Fibroblast of skin of abdomen (primary cell): ENCODE measurements at places on chromosomes 5 and 9.

- no peak for DNase-seq
Observed at GRCh38 chr5:148384380-148384737, 601 bp downstream of the FBXO38 start.

- DNase-seq: no peak
Observed at GRCh38 chr5:86360801-86361200, 256.9 kb upstream of the COX7C start.

DNA sequence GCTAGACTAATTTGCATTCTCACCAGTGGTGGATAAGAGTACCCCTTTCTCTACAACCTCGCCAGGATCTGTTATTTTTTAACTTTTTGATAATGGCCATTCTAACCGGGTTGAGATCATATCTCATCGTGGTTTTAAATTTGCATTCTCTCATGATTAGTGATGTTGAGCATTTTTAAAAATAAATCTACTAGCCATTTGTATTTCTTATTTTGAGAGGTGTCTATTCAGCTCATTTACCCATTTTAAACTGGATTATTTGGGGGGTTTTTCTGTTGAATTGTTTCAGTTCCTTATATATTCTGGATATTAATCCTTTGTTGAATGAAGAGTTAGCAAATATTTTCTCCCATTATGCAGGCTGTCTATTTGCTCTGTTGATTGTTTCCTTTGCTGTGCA lies 139.6 kb downstream of the ARSB start:
- DNase-seq: no peak

DNA sequence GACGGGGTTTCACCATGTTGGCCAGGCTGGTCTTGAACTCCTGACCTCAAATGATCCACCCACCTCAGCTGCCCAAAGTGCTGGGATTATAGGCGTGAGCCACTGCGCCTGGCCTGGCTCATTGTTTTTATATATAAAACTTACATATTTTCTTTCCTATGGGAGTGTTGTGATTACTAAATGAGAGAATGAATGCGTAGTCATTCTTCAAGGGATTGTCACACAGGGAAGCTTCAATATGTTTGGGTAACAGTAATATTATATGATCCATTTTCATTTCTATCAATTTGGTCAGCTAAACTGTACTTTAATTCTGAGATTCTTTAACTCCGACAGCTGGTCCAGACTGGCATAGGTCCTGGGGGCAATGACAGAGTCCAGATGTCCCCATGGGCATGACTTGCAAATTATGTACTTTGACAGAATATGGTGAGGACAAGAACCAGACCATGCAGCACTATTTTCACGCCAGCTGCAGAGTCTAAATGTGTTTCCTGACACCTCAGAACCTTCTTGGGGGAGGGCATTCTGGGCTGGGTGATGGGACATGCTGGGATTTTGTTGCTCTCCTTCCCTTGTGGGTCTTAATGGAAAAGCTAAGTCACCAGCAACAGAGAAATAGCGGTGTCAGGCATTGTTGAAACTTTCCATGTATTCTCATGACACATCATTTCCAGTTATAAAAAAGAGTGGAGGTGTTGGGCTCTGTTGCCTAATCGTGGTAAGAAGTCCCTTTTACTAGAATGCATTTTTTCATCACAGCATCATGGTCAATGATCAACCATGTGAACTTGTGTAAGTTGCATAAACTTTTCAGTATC lies 40.9 kb upstream of the TNC start:
- peak; percentile 85 for DNase-seq

GRCh38 chr5:149445343-149445738 lies 66.2 kb upstream of the IL17B start:
- DNase-seq: no peak

GRCh38 chr5:109410389-109411148 lies 795 bp upstream of the PJA2 start:
- peak; percentile 73 for DNase-seq

- no peak for DNase-seq
Observed at GRCh38 chr9:132127888-132128534, 33.8 kb upstream of the NTNG2 start.

GRCh38 chr5:138065102-138065501 lies 18.7 kb upstream of the WNT8A start:
- DNase-seq: no peak

GRCh38 chr5:133859073-133859472 lies 109.4 kb downstream of the C5orf15 start:
- DNase-seq: no peak

DNA sequence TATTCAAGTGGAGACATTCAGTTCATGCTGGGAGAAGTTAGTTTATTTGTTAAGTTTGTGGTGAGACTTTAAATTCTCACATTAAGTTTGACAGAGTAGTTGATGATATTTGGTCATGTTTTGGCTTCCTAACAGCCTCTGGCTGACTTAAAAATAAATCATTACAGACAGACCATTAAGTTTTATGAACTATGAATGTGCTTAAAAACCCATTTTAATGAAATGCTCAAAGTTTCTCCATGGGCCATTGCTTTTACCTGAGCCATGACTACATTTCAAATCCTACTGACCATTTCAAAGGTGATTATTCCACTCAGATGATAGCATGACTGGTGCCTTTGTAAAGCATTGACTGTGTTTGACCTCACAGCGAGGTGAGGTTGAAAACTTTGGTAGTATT lies 192.7 kb downstream of the LRRC70 start:
- DNase-seq: no peak

GRCh38 chr9:3977614-3978112 lies 322.2 kb downstream of the GLIS3 start:
- no peak for DNase-seq

- no peak for DNase-seq
Observed at GRCh38 chr5:124550731-124551130, 195.7 kb downstream of the ZNF608 start.

GRCh38 chr5:171801-172331 lies 19.4 kb upstream of the LRRC14B start:
- no peak for DNase-seq

- peak; percentile 33 for DNase-seq
Observed at GRCh38 chr9:93958819-93959682, 3.9 kb upstream of the BARX1 start.

DNA sequence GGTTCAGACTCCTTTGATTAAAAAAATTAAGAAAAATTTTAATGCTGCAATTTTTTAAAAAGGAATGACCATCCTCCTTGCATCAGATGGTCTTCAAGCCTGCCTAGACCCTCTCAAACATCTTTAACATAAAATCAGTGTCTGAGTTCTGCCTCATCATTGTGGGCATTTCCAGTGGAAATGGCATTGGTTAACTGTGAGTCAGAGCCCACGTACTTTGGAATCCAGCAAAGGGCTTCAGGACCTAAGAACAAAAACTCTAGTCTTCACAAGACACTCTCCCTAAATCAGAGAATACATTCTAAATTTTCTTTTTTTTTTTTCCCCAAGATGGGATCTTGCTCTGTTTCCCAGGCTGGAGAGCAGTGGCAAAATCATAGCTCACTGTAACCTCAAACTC lies 9.4 kb upstream of the C5orf15 start:
- peak; percentile 71 for DNase-seq

DNA sequence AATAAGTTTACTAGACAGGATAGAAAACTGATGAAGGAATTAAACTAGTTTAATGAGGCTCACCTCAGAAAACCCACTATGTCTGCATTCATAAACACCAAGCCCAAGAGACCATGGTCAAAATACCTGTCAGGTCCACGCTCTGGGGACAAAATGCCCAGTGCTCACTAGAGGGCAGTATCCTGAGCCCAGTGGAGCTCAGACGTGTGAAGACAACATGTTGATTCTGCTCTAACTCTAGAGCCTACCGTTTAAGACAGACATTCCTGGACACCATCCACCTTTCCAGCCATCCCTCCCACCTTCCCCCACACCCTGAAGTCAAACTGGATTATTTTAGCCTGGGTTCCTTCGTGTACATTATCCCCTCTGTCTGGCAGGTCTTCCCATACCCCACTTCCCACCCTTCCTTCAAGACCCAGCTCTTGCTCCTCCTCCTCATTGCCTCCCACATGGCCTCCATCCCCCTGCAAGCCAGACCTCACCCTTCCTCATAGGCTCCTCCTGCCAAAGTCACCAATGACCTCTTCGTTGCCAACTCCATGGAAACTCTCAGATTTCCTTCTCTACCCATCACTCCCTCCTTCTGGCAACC lies 142.3 kb upstream of the FSTL4 start:
- DNase-seq: peak; percentile 16

- DNase-seq: no peak
Observed at GRCh38 chr5:72121780-72122445, 14.6 kb downstream of the MAP1B start.

- no peak for DNase-seq
Observed at GRCh38 chr9:28318515-28318914, 745.2 kb upstream of the C9orf72 start.

- peak; percentile 35 for DNase-seq
Observed at GRCh38 chr5:180313677-180314505, 22.0 kb upstream of the MAPK9 start.

GRCh38 chr5:175805256-175806011 lies 65.9 kb upstream of the CPLX2 start:
- no peak for DNase-seq
